ENCODE measurements at places on chromosomes 7 and 10.

- no peak for DNase-seq
Measured at GRCh38 chr7:47807756-47808155, 140.5 kb downstream of the PKD1L1 start.

- DNase-seq, result no peak
Measured at GRCh38 chr10:123470336-123470921, 195.7 kb upstream of the GPR26 start.

DNA sequence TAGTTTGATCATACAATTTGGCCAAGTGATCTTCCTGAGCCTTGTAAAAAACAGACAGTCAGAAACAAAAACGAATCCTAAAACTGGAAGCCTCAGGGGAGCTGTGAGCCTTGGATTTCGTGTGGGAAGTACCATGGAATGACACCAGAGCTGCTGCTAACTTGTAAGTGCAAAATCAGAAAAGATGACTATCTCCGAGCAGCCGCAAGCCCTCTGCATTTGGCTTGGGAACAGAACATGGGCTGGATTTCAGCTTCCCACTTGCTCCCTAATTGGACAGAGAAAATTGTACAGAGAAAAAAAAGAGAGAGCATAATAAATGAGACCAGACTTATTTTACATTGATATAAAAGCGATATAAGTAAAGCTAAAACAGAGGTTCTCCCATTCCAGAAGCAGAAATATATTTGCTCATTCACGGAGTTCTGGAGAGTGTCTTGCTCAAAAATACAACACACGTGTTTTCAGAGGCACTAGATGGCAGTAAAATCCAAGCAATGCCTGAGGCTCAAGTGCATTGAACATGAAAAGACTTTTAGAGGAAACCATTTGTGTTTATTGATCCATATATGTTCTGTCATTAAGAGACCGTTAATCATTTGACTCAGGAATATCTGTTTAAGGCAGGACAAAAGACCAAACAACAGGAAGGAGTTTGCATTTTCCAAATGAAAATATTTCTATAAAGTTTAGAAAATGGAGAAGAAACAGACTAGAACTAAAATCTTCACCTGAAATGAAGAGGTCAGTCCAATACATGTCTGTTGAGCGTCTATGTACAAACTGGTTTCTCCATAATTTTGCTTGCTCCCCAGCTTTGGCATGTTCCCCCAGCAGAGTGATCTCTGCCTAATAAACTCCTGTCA is 78.3 kb upstream of the SLC26A5 start:
- no peak for DNase-seq

GRCh38 chr7:38054199-38054598 is 123.8 kb upstream of the STARD3NL start:
- DNase-seq, result no peak

GRCh38 chr7:128795129-128795528 is 3.4 kb downstream of the CCDC136 start:
- DNase-seq, result no peak

GRCh38 chr7:883055-884021 is 7.0 kb downstream of the GET4 start:
- no peak for DNase-seq

DNA sequence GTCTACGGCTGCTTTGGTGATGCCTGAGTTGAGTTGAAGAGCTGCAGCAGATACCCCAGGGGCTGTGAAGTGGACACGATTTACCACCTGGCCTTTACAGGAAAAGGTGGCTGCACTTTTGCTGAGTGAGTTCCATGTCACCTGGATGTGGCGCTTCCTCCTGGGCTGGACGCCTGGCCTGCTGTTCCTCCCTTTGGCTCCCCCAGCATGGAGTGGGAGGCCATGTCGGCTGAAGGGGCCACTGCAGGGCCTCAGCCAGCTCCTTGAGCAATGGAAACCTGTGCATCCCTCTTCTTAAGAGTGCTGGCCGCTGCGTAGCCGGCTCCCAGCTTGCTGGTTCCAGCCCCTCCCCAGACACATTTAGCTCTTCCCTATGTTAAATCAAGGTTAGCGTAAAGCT is 221.0 kb downstream of the GLRX3 start:
- DNase-seq, result no peak

DNA sequence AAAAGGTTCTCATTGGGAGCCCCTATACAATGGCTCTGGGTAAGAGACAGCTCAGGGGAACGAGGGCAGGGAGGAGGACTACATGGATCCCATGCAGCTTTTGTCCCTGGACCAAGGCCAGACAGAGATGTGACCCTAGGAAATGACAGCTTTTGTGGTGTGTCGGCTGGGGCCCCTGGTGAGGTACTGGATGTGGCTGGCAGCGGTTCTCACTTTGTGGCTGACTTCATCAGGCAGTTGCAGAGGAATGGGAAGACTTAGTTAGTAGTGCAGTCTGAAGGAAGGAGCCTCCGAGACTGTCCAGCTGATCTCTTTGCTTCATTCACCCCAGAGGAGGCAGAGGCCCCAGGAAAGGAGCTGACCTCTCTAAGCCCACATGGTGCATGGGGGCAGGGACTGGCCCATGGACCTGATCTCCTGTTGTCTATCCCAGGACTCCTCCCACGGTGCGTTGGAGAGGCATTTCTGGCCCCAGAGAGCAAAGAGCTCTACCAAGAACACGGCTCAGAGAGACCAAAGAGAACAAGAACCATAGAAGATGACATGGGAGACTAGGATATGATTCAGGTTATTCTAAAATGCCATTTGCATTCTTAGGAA is 202.9 kb downstream of the RPS24 start:
- DNase-seq, result no peak

Data from activated CD4-positive, alpha-beta T cell treated with anti-CD3 and anti-CD28 coated beads, Interleukin-2, Interleukin-6, amounts not matched to agents 100 ng/mL and 50 ng/mL, durations not matched to agents 16 hours and 8 hours (primary cell).